Tongue (tissue), 3 donors: ENCODE measurements at places on chromosomes 5 and 9.
A peak's percentile ranks its signal among the peaks of the same experiment; 100 is the strongest.

DNA sequence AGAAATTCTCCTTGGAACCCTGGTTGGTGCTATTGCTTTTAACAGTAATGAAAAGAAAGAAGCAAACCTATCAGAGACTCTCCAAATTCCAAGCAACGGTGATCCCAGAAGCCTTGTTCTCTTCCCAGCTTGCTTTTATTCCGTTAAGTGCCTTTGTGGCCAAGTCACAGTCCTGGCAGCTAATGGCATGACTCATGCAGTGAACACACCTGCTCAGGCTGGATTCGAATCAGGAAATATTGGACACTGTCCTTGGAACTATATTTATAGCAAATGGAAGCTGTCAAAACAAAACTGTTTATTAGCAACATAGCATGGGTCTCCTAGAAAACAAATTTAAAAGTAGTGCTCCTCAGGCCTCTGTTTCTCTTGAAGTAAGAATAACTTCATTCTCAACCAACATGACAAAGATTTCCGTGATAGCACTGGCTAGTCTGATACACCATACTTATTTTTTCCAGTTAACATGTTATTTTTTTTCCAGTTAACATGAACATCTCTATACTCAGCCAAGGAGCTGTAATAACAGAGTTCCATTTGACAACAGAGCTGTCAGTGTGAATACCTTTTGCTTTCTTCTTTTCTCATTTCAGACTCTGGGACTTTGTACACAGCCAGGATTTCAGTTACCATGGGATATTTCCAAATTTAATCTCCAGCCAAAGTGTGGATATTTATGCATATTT, 502.4 kb downstream of the GADD45G start:
- DNase-seq = peak; percentile 95

DNA sequence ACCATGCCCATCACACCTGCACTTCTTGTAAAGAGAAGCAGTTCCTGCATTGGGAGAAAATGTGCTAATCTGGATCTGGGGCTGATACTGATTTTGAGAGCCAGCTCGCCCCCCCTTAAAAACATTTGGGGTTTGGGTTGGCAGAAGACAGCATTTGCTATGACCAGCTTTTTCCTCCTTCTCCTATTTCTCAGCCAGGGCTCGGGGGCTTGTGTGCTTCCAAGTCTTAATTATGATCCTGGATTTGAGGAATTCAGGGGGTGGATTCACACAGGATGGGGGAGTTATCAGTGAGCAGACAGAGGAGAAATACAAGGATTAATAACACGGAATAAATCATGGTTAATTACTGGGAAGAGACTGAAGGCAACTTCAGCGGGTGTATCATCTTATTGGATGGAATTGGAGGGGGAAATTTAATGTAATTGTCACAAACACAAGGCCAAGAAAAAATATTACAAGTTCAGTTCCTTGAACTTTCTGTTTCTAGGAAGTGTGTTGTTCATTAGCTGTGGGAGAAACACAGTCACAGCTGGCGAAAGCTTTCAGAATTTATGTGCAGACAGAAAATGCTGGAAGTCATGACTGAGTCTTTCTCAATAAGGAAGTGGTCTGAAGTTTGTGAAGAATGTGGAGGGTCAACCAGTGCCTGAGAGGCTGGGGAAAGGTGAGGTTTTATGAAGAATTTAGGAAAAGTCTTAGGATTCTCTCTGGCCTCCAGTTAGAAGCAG, 15.3 kb downstream of the C9orf152 start:
- peak; percentile 76 for DNase-seq

- DNase-seq = no peak
These were observed 5.3 kb downstream of the GSN start for GRCh38 chr9:121273064-121273775.

DNA sequence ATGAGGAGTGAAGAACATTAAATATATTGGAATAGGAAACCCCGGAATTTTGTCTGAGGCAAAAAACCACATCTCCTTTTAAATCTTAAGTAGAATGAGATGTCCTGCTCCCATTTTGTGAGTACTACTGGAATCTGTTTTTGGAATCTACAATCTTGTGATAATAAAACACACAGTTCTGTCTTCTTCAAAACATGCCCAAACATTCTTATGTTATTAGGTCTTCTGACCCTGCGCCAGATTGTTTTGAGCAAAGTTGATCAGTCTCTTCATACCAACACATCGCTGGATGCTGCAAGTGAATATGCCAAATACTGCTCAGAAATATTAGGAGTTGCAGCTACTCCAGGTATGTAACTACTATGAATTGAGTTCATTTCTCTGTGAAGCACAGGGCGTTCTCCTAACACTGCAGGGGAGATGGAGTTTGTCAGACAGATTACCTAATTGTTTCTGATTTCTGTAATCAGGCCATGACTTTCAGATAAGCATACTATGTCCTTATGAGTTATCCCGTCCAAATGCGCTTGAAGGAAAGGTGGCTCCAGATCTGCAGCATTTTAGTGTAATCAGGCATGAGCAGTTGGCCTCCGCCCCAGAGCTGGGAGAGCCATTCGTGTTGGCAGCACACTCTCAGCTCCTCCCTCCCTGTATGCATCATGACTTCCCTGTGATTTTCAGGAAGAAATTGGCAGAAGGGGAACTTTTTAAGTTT, 88.0 kb downstream of the NLN start:
- DNase-seq = peak; percentile 37

GRCh38 chr9:111427186-111427585, 57.0 kb downstream of the ECPAS start:
- no peak for DNase-seq
